Articular chondrocyte of knee joint (primary cell): ENCODE measurements at places on chromosomes 5 and 9. TPM values are rescaled to one million over a fixed set of nuclear protein-coding genes. Genes with fewer than 3 reads are reported as not detected.

The FAM151B gene
- total RNA-seq: 13.7 and 14.6 TPM in 2 replicates

The PLAC8L1 gene
- not detected in 2 replicates for total RNA-seq

The GM2A gene
- 39.3 and 44.0 TPM in 2 replicates for total RNA-seq

The PCDHB7 gene
- 2.0 and 2.5 TPM in 2 replicates for total RNA-seq

The EXOSC2 gene
- 20.4 and 25.6 TPM in 2 replicates for total RNA-seq

The UBAP2 gene
- total RNA-seq: 20.9 and 28.3 TPM in 2 replicates

The WDR38 gene
- total RNA-seq: not detected in 2 replicates

The ROPN1L gene
- 0.26 and 0.32 TPM in 2 replicates for total RNA-seq

The IL3 gene
- not detected in 2 replicates for total RNA-seq

The F2RL2 gene
- under 0.01 TPM in 1 of 2 replicates, not detected in the other for total RNA-seq

The TEX10 gene
- 29.7 and 31.5 TPM in 2 replicates for total RNA-seq

The ABCA2 gene
- total RNA-seq: 16.3 and 17.5 TPM in 2 replicates

The ATP10B gene
- total RNA-seq: not detected in 2 replicates

The PKN3 gene
- 10.1 and 11.5 TPM in 2 replicates for total RNA-seq

The ACTBL2 gene
- total RNA-seq: not detected in 2 replicates

The SPACA9 gene
- 3.4 and 5.0 TPM in 2 replicates for total RNA-seq

The QRFP gene
- not detected in 2 replicates for total RNA-seq

The ADGRV1 gene
- 0.13 and 1.1 TPM in 2 replicates for total RNA-seq

The ZFP2 gene
- 2.1 and 3.1 TPM in 2 replicates for total RNA-seq

The SAPCD2 gene
- total RNA-seq: 2.9 and 4.0 TPM in 2 replicates
